ENCODE measurements at places on chromosomes 2 and 18.

DNA sequence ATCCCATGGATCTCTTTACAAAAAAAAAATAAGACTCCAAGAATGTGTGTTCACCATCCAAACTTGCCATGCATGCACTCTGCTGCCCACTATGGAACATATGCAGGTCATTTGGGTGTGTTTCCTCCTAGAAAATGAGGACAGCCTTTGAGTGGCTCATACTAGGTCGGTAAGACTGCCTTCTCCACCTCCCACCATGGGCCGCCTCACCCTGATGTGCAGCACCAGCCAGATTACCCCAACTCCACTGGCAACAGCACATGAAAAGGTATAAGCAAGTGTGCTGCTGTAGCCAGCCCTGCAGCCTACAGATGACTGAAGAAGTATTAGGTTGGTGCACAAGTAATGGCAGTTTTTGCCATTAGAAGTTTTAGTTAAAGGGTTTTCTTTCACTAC, 214.2 kb downstream of the ATAD2B start:
- DNase-seq: no peak

- DNase-seq: no peak
Observed at GRCh38 chr2:290090-290722, 2.3 kb upstream of the ALKAL2 start.

- DNase-seq: no peak
Observed at GRCh38 chr2:163759013-163759412, 23.2 kb upstream of the FIGN start.

- no peak for DNase-seq
Observed at GRCh38 chr2:230907361-230908091, 17.5 kb downstream of the GPR55 start.

- DNase-seq: no peak
Observed at GRCh38 chr2:230124235-230124634, 55.5 kb upstream of the SLC16A14 start.

- no peak for DNase-seq
Observed at GRCh38 chr18:5980721-5981120, 85.4 kb upstream of the TMEM200C start.

DNA sequence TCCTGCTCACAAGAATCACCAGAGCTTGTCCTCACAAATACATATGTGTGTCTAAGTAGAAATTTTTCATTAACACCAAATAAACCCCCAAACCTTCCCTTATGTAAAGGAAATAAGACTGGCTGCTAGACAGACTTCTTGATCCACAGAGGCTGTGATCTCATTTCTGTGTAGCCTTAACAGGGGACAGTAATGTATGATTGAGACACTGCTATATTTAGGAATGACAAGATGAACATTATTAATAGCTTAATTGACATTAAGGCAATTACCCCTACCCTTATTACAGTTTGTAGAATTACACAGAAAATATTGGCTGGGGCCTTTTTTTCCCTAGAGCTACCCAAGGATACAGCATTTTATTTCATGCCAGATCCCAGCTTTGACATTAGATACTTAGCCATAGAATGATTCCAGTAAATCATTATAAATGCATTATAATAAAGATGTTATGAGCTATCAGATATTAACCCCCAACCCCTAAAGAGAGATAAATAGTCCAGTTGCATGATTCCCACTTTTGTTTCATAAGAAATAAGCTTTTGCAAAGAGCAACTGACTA, 392.1 kb upstream of the HNRNPA3 start:
- no peak for DNase-seq

DNA sequence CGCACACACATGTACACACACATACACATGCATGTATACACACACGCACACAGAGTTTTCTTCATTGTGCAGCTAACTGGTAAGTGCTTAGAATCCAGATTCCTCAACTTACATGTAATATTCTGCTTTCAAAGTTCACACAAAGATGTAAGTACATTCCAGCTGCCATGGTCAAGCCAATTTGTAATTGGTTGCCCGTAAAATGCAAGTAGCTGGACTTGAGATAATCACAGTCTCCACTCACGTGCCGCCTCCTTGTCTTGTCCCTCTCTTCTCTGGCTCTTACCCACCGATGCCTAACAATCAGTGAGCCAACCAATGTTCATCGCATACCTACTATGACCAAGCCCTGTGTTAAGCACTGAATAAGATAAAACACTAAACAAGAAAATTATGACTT, 77.8 kb downstream of the SOCS6 start:
- DNase-seq: no peak

DNA sequence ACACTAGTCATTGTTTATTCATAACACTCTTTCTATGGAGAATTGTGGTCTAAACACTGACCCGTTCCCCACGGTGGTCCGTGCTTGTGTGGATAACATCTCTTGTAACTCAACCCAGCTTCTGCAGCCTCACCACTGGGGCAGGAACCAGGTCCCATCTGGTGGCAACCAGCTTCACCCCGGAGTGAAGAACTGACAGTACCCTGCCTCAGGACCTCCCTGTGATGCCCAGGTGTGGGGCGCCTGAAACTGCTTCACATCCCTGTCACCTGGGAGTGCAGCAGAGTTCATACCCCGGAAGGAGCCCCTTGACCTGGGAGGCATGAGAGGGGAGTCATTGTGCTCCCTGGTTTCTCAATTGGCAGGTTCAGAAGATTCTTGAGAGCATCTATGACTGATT, 81.1 kb downstream of the LONRF2 start:
- DNase-seq: no peak

DNA sequence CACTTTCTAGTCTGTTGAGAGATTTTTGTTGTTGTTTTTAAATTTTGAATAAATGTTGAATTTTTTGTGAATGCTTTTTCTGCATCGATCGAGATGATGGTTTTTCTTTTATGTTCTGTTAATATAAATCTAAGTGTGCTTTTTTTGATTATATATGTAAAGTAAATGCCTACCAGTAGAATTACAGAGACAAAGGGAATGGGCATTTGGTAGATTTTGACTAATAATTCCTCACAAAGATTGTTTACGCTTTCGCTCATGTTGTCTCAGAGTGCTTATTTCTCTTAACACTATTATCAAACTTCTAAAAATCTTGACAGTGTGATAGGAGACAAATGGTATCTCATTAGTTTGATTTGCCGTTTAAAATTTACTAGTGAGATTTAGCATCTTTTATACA, 3.7 kb downstream of the MYO3B start:
- DNase-seq: no peak

DNA sequence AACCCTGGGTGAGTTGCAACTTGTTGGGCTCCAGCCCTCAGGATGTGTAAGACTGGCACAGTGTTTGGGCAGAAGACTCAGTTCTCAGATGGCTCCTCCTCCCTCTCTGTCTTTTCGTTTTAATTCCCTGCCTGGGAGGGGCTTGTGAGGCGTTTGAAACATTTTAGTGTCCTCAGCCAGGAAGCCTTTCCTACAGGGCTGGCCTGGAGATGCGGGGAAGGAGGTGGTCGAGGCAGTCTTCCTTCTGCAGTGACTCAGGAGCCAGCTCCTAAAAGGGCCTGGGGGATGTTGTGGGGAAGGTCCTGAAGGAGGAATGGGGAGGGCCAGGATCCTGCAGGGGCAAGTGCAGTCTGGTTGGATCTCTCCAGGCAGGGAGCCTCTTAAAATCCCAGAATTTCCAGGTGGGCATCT, 22.1 kb upstream of the IGFBP5 start:
- DNase-seq: no peak

- no peak for DNase-seq
Observed at GRCh38 chr18:7855671-7856070, 288.6 kb downstream of the PTPRM start.

DNA sequence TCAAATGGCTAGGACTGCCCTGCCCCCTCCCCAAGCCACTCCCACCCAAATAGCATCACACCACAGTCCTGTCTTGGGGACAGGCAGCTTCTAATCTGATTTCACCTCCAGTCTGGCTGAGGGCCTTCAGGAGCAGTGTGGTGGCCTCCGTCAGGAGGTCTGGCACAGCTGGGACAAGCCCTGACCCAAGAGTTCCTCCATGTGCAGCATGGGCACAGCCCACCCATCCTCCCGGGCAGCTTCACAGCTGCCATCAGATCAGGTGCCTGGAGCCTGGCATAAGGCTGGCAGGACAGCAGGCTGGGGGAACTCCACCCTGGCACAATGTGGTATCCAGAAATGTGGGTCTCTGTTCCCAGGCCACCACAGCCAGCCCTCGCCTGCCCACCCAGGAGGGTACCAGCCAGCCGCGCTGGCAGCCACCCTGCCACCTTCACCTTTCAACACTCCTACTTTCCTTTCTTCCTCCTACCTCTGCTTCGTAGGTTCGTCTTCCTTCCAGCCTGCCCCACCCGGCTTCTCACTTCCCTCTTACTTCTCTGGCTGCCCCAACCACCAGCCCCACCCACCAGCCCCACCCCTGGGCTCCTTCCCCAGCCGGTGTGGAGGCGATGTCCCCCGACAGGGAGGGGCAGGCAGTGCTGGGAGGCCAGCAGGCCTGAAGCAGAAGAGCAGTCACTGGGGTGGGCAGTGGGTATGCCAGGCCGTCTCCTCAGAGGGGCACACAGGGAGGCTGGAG, at the start of gene CAPG:
Gene CAPG (minus strand): TSS at position 522 of the 739 bp plus-strand sequence. CDS start 8,221 bp downstream, outside the sequence.
- no peak for DNase-seq

GRCh38 chr2:8985561-8986326, 17.7 kb downstream of the MBOAT2 start:
- no peak for DNase-seq

GRCh38 chr2:69629921-69630608, 13.5 kb downstream of the AAK1 start:
- no peak for DNase-seq

Measured in NCI-H1436 treated with DMSO at 0.1 percent for 48 hours (cell line).